ENCODE measurements at places on chromosomes 5 and 9. TPM values are rescaled to one million over a fixed set of nuclear protein-coding genes. Genes with fewer than 3 reads are reported as not detected.
A peak's percentile ranks its signal among the peaks of the same experiment; 100 is the strongest.

GRCh38 chr9:99021512-99021911, 77.8 kb downstream of the COL15A1 start:
- no peak for DNase-seq

DNA sequence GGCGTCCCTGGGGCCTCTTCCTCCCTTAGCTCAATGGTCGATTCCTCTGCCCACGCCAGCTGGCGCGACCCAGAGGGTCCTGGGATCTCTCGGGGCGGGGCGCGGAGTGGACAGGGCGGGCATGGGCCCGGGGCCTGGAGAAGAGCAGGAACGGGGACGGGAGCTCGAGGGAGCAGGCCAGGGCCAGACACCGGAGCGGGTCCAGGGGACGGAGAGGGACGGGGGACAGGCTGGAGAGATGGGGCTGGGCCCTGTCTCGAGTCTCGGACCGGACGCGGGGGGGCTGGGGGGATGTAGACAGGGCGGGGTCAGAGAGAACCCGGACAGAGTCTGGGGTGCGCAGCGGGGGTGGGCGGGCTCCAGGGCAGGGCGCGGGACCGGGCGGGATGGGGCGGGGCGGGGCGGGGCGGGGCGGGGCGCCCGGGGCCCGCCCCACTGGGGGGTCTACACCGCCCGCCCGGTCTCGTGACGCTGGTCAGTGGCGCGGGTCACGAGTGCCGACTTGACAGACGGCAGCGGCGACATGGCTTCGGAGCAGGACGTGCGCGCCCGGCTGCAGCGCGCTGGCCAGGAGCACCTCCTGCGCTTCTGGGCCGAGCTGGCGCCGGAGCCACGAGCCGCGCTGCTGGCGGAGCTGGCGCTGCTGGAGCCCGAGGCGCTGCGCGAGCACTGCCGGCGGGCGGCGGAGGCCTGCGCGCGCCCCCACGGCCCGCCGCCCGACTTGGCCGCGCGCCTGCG, at the start of gene UAP1L1:
Gene UAP1L1 (plus strand): TSS at position 508 of the 738 bp plus-strand sequence. CDS start 16 bp downstream, at position 524.
- DNase-seq: peak; percentile 73

- DNase-seq: no peak
Measured at GRCh38 chr5:106414342-106414741, 1256.4 kb downstream of the EFNA5 start.

DNA sequence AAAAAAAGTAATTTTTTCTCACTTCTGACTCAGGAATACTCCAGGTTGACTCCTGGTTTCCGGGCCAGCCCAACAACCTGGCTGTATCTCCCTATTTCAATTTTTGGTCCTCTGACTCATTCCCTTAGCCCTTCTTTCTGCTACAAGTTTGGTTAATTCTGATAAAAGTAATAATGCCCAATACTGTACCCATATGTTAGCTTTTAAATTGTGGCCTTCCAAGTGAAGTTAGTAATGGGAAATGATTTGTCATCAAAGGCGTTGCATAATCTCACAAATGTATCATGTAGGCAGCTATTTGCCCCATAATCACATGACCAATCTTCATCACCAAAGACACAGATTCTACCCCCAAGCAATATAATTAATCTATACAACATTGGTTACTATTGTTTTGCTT, 31.1 kb upstream of the BNC2 start:
- no peak for DNase-seq

DNA sequence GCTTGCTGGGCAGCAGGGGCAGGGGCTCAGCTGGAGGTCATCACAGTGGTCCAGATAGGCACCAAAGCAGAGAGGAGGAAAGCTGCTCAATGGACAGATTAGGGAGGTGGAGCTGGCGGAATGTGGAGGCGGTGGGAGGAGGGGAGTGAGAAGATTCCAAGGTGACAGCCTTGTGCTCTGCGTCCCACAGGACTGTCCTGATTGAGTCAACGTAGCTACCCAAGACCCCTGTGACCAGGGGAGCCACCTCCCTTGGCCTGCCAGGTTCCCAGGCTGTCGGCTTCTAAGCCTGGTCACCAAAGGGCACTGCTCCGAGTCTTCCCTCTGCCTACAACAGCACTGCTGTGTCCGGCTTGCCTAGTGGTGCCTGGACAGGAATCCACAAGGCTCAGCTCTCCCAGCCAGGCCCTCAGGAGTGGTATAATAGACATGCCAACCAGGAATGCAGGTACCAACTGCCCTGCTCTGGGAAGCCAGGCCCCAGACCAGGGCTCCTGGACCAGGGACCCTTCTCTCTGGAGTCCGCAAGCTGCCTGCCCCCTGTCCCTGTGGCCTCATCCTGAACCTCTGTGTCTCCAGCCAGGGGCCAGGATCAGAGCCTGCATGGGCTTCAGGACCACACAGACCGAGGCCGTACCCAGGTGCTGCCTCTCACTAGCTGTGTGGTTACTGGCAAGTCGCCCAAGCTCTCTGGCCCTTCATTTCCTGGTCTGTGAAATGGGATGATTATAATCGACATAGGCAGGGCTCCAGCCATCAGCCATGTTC, 67.9 kb downstream of the STK10 start:
- DNase-seq: no peak

MUSK gene
- total RNA-seq: 0.23 TPM

- no peak for DNase-seq
Measured at GRCh38 chr5:73969195-73970036, 343.4 kb downstream of the ARHGEF28 start.

UBE2D2 gene
- total RNA-seq: 81.0 TPM

GRCh38 chr5:72235725-72236124, 84.3 kb downstream of the MRPS27 start:
- no peak for DNase-seq

PDZD2 gene
- total RNA-seq: 117 TPM

- no peak for DNase-seq
Measured at GRCh38 chr5:41842777-41843176, 27.4 kb downstream of the OXCT1 start.

DNA sequence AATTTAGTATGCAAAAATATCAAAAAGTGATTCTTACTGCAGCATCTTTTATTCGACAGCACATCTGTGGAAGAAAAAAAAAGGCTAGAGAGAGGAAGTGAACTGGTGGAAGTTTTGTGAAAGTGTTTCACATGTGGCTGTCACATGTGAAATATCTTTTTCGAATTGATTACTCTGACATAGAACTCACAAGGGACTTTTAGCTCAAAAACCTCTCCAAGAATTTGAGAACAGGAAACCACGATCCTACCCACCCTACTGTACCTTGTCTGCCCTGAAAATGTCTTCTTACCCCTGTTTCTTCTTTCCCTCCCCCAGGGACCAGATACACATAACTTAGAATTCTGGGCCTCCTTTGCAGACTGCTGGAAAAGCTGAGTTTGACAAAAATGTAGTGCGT, 106.5 kb upstream of the PRRC1 start:
- DNase-seq: no peak

GRCh38 chr9:129669946-129670345, 4.5 kb downstream of the PRRX2 start:
- no peak for DNase-seq

- DNase-seq: no peak
Measured at GRCh38 chr5:145347026-145347616, 488.0 kb downstream of the PRELID2 start.

DNA sequence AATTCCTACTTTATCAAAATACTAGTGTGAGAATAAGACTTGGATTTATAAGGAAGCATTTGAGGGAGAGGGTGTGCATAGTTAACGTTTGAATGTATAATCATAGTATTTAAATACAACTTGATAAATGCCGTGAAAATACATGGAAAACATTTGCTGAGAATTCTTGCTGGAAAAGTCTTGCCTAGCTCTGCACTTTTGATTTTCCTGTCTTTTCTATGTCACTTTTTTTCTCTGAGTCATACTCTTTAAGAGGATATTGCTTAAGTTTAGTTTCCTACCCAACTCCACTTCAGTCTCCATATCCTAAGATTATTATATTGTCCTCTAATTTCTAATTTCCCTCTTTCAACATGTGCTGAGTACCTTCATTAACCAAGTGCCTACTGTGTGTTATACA, 616.6 kb upstream of the SEMA6A start:
- no peak for DNase-seq

DNA sequence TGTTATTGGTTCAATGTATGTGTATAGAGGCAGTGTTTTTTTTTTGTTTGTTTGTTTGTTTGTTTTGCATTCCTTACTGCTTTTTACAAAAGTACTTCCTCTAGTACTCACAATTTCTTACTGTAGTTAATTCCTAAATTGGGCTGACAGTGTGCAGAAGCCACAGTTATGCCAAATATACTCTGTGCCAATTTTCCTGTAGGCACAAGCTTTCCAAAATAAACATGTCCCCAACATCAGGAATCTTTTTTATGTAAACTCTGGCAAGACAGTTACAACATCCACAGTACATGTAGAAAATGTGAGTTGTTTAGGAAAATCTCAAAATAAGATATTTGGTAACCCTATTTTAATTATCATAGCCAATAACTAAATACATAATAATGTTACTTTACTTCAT, 161.6 kb upstream of the TSLP start:
- DNase-seq: no peak

- DNase-seq: no peak
Measured at GRCh38 chr9:134343637-134344036, 17.4 kb downstream of the RXRA start.

CDKN2B gene
- 37.6 TPM for total RNA-seq

LCN12 gene
- total RNA-seq: not detected

- DNase-seq: no peak
Measured at GRCh38 chr5:160496334-160496733, 74.7 kb downstream of the PTTG1 start.

GRCh38 chr5:113215401-113216060, 219.3 kb downstream of the TSSK1B start:
- DNase-seq: no peak

SCGB3A2 gene
- total RNA-seq: not detected

MYMK gene
- total RNA-seq: not detected

- no peak for DNase-seq
Measured at GRCh38 chr5:72510610-72511181, 3.5 kb upstream of the ZNF366 start.

ZSWIM6 gene
- total RNA-seq: 7.1 TPM
